ENCODE measurements at places on chromosomes 11 and 22.

GRCh38 chr11:63274776-63275175 lies 31.4 kb upstream of the SLC22A25 start:
- no peak for DNase-seq

- no peak for DNase-seq
These were observed 76.2 kb downstream of the GALNT18 start for GRCh38 chr11:11545285-11546275.

- DNase-seq, result no peak
These were observed 44.9 kb downstream of the DSCAML1 start for GRCh38 chr11:117752071-117752470.

DNA sequence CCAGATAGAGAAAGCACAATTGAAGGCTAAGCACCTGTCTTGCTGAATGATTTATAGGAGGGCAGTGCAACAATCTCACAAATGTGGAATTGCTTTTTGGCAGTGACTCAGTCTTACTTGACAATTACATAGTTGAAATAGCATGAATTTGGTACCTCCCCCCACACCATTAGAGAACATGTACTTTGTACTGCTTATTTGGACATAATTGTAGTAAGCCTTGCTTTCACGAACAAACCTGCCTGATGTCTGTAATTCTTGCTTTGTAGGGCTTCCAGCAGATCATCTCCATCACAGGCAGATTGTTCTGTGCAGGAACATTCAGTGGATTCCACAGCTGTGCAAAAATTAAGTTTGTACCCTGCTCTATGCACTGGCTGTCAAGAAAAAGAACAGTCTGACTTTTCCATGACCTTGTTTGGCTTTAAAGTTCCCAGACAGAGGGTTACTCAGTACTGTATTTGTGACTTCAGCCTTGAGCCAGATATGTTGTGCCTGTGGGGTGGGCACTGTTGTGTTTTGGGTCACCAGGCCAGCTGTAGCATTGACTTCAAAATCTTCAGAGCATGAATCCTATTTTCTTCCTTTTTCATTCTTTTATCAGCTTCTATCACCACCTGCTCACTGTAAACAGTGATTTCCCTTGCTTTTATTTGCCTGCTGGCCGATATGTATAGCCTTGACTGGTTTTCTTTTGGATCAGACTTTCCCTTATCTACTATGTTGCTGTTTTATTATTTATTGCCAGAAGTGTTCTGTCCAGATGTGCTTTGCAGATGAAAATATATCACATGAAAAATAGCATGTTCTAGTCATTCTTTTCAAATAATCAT lies 941.0 kb upstream of the CHORDC1 start:
- DNase-seq, result no peak

GRCh38 chr11:27472398-27473016 lies at the start of gene LGR4:
LGR4 (minus strand) TSS chr11:27472790; CDS start chr11:27472302, 488 bp downstream.
- DNase-seq, result peak; percentile 96

DNA sequence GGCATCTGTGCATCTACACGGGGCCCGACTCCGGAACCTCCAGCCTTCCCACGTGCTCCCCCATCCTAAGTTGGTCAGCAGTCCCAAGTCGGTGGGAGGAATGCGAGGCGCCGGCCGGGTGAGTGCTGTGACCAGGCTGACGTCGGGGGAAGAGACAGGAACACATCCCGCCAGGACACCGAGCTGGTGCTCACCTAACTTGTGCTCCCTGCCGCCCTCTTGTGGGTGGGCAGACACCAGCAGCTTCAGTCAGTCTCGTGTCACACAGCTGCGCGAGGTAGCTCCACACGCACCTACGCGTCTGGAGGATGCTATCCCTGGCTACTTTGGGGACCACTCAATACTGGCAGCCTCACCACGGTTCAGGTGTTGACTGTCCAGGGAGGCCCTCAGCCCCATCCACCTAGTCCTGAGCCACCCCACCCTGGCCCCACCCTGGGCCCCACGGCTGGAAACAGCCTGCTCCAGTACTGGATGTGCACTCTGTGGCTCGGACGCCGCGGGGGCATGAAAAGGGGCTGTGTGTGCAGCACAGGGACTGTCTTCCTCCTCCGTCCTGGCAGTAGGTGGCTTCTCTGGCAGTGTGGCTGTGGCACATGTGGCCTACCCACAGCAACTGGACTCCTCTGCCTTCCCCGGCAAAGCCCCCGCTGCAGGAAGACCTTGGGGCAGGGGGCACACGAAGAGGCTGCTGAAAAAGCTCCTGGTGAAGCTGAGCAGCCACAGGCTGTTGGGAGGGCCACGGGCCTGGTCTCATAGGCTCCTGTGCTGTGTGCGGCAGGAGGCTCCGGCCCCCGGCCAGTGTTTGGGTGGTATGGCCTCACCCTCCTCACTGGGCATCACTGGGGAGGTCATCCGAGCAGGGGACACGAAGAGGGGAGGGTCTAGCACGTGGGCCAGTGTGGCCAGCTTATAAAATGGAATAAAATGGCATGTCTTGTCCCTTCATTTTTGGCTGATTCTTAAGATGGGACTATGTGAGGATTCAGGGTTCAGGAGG lies 11.2 kb upstream of the BID start:
- DNase-seq, result no peak

DNA sequence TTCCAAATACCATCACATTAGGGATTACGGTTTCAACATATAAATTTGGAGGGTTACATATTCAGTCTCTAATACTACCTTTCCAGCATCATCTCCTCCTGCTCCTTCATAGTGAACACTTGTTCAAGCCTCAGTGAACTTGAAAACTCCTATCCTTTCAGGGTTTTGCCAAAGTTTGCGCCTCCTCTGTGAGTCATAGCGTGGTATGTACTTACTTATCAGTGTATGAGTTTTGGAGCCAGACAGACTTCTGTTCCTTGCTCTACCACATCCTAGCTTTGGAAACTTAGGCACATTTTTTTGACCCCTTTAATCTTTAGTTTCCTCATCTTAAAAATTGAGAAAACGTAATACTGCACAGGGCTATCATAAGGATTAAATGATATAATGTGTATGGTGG lies 160.1 kb upstream of the ZC3H12C start:
- DNase-seq, result no peak

DNA sequence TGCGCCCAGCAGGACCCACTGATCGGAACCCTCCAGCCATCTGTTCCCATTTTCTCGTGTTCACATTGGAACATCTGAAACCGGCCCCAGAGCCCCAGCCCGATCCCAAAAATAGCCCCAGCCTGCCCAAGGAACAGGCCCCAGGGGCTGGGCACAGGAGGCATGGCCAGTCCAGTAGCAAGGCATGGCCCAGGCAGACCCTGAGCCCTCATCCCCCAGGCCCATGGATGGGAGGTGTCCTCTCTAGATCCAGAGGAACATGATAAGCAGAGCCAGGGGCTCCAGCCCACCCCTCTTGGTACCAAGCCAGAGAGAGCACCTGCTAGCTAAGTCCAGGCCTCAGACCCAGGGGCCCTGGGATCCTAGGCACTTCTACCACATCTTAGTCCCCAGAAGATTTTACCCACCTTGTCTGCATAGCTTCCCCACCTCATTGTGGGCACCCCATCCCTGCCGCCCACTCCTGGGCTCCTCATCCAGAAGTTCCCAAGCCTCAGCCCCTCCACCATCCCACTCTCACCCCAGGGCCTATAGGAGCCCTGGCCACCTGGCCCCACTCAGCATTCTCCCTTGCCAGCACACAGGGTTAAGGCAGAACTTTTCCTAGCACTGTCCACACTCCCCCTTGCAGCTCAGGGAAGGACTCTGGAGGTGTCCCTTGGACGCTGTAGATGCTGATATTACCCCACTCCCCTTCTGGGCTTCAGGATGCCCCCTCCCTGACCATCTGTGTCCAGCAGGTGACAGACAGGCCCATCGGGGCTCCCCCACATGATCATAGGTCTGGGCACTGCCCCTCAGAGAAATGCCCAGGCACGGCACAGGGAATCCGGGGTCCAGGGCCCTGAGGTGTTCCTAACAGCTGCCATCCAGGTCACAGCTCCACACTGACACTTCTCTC lies 9.5 kb downstream of the BCL9L start:
- no peak for DNase-seq

GRCh38 chr11:45031912-45032519 lies 81.3 kb upstream of the TP53I11 start:
- no peak for DNase-seq

- DNase-seq, result no peak
These were observed 919.2 kb upstream of the FAT3 start for GRCh38 chr11:91305402-91305801.

DNA sequence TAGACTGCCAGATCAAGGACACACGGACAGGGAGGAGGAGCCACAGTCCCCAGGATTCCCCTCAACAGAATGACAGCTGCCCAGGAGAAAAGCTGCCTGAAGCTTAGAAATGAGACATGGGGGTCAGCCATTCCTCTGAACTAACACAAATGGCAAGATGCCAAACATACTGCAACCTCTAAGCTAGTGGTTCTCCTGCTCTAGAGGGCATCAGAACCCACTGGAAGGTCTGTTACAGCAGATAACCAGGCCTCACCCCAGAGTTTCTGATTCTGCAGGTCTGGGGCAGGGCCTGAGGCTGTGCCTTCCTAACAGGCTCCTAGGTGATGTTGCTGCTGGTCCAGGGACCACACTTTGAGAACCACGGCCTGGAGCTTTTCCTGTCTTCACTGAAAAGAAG lies 28.6 kb upstream of the BID start:
- DNase-seq, result no peak

DNA sequence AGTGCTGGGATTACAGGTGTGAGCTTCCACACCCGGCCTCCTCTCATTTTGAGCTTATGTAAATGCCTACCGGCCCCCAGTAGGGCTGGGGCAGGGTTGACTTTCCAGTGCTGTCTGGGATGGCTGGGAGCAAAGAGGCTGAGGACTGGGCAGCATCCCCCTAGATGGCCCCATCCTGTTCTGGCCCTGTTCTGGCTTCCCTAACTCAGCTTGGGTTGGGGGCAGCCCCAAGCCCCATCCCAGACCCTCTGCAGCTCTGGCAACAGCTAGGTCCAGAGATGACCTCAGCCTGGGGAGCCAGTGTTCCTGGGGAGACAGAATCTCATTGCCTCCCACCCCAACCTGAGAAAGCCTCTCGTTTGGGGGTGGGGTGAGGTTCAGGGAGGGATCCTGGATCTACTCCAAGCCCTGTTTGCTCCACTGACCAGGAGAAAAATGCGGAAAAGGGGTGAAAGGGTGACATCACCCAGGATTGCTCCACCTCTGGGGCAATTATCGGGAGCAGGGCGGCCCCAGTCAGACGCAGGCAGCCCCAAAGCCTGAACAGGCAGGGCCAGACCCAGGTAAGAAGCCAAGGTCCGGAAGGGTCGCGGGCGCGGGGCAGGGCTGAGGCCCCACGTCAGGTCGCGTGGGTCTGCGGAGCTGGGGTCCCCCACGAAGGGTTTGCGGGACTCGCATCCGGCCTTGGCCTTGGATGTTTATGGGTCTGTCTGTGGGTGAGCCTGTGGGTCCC lies at the start of gene PNPLA2:
Gene PNPLA2, plus strand, starts transcription at position 519 of the 733 bp plus-strand sequence. CDS start 805 bp downstream, outside the sequence.
- DNase-seq, result no peak

- DNase-seq, result no peak
These were observed 3.2 kb upstream of the CREBZF start for GRCh38 chr11:85668157-85668556.

DNA sequence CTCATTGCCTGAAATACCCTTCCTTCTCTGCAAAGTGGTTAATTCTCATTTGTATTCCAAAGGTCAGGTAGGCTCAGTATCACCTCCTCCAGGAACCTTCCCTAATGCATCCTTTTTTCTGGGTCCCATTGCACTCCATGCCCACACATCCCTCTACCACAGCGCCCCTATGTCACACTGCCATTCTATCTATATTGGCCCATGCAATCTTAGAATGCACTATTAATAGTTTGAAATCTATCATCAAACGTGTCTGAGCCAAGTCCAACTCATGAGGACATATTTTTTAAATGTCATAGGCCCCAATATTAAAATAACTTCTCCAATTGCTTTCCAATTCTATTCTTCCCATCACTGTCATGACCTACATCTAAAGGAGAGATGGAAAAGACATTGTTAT lies 495.1 kb downstream of the SOX6 start:
- no peak for DNase-seq

DNA sequence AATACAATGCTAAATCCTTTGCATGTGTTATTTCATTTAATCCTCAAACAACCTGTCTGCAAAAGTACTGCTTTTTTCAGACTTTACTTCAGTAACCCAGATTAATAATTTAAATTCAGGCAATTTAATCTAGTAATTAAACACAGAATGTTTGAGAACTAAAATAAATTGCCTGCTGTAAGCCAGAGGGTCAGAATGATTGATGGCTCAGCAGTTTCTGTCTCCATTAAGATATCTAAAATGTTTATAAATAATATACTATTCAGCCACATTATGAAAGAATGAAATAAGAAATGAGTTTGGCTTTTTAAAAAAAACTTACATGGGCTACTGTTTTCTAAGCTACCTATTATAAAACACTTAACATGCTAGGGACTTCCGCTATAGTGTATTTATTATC lies 846.0 kb downstream of the FAM181B start:
- no peak for DNase-seq

- no peak for DNase-seq
These were observed 43.0 kb upstream of the ZBED5 start for GRCh38 chr11:10900681-10901415.

GRCh38 chr11:128391811-128392210 lies 195.5 kb downstream of the ETS1 start:
- DNase-seq, result no peak

DNA sequence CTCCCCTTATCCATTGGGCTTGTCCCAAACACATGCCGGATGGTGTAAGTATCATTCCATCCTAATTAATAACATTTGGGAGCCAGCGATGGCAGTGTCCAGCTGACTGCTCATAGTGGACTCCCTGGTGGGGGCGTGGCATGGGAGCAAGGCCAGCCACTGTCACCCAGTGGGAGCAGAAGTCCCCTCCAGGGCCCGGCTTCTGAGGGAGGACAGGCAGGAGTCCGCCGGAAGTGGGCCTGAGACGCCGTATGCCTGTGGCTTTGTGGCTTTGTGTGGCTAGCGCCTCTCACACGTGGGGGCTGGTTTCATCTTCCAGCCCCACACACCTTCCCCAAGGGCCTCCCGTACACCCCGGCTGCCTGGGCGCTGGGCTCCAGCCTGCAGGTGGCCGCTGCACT lies 124.5 kb downstream of the KCNQ1 start:
- DNase-seq, result no peak

DNA sequence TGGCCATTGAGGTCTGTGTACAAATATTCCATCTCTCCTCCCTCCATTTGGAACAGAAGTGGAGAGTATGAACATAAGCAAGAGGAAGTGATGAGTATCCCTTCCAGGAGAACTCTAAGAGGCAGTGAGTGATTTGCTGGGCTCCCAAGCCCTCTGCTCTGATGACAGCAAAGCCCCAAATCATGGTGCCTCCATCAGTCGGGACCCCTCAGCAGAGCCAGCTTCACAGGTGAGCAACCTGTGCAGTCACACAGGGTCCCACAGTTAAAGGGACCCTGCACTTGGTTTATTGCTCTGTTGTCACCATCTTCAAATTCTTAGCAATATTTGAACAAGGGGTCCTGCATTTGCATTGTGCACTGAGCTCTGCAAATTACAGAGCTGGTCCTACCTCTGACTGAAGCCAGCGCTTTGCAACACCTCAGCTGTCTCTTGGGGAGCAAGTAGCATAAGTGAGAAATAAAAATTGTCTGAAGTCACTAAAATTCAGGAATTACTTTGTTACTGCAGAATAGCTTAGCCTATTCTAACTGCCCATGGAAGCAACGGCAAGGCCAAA lies 466.4 kb downstream of the MN1 start:
- DNase-seq, result no peak

Data from C1 segment of cervical spinal cord (tissue), 14 donors.